ENCODE measurements at places on chromosomes 1 and 21.
A peak's percentile ranks its signal among the peaks of the same experiment; 100 is the strongest.

GRCh38 chr1:59484096-59484495 lies 187.2 kb downstream of the FGGY start:
- no peak for DNase-seq

DNA sequence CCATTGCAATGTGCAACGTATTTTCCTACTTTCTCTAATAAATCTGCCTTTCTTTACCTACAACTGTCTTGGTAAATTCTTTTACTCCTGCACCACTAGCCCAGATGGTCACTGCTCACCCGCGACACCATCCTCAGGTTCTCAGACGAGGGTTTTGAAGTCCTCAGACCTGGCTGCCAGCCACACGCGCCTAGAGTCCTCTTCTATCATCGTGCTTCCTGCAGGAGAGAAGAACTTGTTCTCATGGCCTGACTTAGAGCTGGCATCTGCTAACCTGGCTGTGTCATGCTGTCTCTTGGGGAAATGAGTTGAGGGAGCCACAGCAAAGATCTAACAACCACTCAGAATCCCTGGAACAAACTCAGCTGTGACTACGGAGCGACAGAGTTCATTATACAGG lies 30.3 kb upstream of the PGBD5 start:
- DNase-seq, result no peak

DNA sequence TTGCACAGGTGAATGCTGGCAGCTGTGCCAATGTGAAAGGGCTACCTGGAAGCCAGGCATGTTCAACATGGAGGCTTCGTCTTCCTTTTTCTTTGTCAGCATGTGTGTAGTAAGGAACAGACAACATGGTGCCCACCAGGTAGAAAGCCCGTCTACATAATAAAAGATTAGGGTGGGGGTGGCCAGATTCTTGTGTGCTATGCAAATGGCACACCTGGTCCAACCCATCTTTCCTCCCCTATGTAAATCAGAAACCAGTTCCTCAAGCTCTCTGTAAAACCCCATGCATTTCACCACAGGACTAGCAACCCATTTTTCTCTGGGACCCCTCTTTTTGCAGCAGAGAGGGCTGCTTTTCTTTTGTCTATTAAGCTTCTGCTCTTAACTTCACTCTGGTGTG lies 72.3 kb upstream of the ZP4 start:
- DNase-seq, result no peak

GRCh38 chr1:8134546-8135235 lies 108.6 kb upstream of the ERRFI1 start:
- no peak for DNase-seq

- no peak for DNase-seq
Observed at GRCh38 chr21:45334134-45334533, 46.4 kb upstream of the POFUT2 start.

DNA sequence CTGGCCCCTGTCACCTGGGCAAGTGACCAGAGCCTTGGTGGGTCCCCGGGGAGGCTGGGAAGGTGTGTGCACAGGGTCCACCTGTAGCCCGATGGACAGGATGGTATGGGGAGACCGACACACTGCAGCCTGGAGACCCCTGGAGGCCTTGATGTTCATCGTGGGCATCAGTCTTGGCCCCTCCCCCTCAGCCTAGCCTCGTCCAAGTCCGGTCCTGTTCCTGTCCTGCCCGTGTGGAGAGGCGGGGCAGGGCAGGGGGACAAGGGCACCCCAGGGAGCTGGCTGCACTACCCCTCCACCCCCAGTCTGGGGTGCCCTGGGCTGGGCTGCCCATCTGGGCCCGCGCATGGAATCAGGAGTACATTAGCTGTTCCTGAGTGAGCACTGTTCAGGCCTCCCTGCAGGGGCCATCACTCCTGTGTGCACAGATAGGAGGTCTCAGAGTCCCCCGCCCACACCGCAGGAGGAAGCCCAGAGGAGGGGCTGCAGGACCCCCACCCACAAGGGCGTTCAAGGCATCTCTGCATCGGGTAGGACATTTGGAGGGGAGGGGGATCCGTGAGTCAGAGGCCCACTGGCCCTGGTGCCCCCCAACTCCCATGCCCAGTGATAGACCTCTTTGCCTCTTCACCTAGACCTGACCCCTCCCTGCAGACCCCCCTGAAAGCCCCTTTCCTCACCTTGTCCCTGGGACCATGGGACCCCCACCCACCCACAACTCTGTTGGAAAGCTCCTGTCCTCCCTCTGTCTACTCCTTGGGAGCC lies 63.2 kb downstream of the WNT9A start:
- no peak for DNase-seq

DNA sequence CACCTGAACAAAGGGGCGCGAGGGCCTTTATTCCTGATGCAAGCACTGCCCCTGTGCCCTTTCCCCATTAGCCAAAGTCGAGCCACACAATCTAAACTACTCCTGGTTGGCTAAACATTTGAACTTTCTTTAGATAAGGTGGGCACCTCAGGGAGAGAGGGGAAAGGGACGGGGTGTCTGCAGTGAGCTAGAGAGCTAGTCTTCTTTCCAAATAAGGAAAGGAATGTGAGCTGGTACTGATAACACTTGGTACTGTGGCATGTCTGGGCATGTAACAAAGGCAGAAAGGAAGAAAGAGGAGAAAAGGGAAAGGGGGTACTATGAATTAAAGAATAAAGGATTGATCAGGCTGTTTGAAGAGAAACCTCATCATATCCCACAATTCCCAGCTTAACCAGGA lies 62.8 kb downstream of the OVGP1 start:
- DNase-seq, result no peak

DNA sequence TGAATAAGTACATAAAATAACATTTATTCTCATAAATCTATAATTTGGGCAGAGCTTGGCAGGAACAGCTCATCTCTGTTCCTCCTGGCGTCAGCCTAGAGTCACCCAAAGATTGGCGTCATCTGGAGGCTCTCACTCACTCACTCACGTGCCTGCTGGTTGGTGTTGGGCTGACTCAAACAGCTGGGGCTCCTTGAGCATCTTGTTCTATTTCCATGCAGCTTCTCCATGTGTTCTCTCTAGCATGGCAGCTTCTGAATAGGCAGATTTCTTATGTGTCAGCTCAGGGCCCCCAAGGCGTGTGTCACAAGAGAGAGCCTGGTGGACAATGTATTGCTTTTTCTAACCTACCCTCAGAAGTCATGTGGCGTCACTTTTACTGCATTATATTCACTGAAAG lies 70.6 kb upstream of the RAB3GAP2 start:
- no peak for DNase-seq

DNA sequence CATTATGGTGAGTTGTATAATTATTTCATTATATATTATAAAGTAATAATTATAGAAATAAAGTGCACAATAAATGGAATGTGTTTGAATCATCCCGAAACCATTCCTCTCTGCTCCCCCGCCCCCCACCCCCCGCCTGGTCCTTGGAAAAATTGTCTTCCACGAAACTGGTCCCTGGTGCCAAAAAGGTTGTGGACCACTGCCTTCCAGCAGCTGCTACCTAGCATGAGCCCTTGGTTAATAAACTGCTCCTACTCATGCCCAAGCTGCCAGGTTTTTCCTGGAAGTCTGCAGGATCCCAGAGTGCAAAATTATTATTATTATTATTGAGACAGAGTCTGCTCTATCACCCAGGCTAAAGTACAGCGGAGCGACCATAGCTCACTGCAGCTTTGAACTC lies 6.8 kb upstream of the IFNGR2 start:
- no peak for DNase-seq

GRCh38 chr21:45009616-45010015 lies 64.8 kb upstream of the ADARB1 start:
- DNase-seq, result no peak

GRCh38 chr1:37059346-37059745 lies 25.0 kb upstream of the GRIK3 start:
- DNase-seq, result no peak

- no peak for DNase-seq
Observed at GRCh38 chr1:153734396-153735089, 6.7 kb downstream of the INTS3 start.

DNA sequence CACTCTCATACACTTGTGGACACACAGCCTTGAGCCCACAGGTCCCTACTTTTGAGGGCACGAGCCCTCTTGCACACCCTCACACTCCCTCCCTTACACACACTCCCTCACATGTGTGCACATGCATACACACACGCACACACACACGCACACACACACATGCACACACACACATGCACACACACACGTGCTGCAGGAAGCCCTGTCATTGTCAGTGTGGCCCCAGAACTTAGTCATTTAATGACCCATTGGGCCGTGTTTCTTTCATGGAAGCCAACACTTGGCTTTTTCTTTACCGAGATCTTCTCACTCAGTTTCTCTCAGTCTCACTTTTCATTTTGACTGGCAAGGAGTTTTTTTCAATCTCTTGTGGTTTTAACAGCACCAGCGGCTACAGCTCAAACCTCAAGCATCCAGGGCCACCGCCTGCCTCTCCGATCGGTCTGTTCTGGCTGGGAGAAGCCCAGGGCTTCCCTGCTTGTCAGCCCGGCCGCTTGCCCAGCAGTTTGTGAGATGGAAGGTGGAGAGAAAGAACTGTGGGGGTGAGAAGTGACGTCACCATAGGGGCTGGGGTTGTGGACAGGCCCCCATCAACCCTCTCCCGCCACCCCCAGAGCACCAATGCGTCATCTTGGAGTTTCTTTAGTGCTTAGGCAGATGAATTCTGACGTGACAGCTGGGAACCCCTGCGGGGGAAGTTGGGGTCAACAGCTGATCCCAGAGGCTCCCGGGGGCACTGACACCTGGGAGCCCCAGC lies 15.8 kb upstream of the TNFRSF8 start:
- peak; percentile 50 for DNase-seq

DNA sequence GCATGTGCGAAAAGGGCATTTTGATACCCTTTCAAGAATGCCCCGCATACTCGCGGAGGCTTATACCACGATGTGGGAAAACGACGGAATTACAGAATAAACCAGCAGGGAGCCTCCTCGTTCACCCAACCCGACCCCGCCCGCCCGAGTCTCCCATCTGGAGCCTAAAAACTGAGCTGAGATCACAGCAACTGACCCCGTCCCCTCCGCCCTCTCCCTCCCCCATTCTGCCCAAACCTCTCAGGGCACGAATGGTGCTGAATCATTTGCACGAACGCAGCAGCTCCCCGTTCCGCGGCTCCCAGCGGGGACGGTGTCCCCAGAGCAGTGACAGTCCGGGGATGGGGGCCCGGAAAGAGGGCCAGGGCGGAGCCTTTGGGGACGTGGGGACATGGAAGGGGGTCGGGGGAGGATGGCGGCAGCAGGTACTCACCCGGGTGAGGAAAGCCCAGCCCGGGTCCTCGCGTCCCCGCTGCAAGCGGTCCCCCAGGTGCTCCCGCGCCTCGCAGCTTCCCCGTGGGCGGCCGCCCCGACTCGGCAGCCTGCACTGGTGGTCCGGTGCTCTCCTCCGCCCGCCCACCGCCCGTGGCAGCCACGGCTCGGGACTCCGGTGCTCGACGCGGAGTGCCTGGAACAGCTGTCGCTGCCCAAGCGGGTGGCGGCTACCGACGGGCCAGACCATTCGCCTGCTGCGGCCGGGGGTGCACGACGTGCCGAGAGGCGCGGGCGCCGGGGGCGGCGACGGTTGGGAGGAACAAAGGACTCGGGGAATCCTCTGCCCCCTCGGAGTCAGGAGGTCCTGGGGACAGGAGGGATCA lies at the start of gene TTLL7:
Gene TTLL7 (minus strand): TSS at position 635 of the 818 bp plus-strand sequence. CDS start 46,921 bp downstream, outside the sequence.
- DNase-seq, result peak; percentile 59

DNA sequence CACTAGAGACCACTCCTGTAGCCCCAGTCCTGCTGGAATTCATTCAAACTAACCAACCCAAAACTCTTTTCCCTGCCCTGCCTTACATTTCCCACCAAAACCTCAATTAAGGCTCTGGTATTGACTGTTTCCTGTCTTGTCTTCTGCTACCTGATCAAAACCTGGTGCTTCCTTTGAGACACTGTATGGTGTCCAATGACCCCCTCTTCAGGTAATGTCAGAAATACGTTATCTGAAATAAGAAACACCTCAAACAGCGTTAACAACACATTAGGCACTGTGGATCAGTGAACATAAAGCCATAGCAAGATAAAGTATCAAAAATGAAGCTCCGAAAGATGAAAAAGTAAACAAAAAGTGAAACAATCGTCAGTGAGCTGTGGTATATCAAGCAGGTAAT lies 343.2 kb upstream of the ZP4 start:
- DNase-seq, result no peak

DNA sequence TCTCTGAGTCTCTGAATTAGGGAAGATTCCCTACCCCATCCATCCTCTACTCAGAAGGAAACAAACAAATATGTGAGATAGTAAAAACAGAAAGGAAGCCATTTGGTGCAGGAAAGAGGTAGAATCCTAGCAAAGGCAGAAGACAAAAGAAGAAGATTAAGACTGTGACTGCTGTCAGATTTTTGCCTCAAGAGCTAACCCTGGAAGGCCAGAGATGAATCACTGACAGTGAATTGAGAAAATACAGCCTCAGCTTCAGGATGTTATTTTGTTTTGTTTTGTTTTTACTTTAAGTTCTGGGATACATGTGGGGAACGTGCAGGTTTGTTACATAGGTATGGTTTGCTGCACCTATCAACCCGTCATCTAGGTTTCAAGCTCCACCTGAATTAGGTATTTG lies 31.7 kb downstream of the DSTYK start:
- DNase-seq, result no peak

- no peak for DNase-seq
Observed at GRCh38 chr1:98197356-98197755, 276.5 kb upstream of the DPYD start.

DNA sequence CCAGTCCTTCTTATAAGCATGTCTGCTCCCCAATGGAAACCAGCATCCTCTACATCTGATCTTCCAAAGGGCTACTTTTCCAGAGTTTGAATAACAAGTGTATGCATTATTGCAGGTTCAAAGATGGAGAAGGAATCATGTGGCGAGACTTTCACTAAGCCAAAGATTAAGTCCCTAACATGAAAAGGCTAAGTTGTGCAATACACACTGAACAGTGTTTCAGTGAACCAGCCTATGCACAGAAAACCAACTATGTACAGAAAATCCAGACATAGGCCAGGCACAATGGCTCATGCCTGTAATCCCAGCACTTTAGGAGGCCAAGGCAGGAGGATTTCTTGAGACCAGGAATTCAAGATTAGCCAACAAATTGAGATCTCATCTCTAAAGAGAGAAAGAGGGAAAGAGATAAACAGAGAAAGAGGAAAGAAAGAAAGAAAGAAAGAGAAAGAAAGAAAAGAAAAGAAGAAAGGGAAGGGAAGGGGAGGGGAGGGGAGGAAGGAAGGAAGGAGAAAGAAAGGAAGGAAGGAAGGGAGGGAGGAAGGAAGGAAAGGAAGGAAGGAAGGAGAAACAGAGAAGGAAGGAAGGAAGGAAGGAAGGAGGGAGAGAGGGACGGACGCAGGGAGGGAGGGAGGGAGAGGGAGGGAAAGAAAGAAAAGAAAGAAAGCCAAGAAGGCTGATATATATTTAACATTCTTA lies 181.7 kb downstream of the LTN1 start:
- DNase-seq, result no peak

GRCh38 chr1:46519209-46519608 lies 29.6 kb downstream of the DMBX1 start:
- no peak for DNase-seq

- no peak for DNase-seq
Observed at GRCh38 chr1:25183126-25183980, 48.9 kb downstream of the SYF2 start.

GRCh38 chr1:223780949-223781348 lies 64.8 kb downstream of the TP53BP2 start:
- DNase-seq, result no peak

GRCh38 chr1:234564035-234565029 lies 45.6 kb downstream of the IRF2BP2 start:
- DNase-seq, result no peak

Data from CD4-positive, alpha-beta T cell treated with Interleukin-1 beta for 1 hour (primary cell).